AG08396 (cell line): ENCODE measurements at places on chromosomes 1 and 21.

DNA sequence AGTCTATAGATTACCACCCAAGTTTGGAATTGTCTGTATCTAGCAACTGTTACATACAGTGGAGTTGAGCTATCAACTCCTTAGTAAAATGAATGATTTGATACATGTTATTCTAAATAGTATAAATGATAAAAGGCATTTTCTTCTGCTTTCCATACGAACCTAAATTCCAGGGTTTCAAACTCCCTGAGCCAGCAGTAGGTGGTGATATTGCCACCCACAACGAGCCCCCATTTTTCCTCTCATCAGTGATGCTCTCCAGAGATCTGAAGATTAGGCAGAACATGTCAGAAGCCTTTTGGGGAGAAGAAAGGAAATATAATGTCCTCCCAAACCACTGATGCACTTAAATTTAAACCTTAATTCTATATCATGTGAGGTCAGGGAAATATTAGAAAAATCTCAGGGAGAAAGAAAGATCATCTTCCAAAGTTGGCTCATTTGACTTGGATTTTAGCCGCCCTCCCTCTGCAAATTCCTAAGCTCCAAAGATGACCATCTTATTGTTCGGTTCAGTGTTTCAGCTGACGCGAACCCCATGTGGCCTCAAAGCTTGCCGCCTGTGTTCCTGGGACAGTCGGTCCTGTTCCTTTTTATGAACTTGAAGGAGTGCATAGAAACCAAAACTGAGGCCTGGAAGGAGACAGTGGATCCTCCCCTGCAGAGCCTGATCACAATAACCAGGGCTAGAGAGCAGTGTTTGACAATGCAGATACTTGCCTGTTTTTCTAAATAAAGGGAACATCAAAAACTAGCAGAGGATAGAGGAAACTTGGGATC, 2.3 kb downstream of the EVA1C start:
- DNase-seq: peak; percentile 39

- DNase-seq: no peak
Observed at GRCh38 chr1:117562581-117563491, 43.0 kb upstream of the TENT5C start.

DNA sequence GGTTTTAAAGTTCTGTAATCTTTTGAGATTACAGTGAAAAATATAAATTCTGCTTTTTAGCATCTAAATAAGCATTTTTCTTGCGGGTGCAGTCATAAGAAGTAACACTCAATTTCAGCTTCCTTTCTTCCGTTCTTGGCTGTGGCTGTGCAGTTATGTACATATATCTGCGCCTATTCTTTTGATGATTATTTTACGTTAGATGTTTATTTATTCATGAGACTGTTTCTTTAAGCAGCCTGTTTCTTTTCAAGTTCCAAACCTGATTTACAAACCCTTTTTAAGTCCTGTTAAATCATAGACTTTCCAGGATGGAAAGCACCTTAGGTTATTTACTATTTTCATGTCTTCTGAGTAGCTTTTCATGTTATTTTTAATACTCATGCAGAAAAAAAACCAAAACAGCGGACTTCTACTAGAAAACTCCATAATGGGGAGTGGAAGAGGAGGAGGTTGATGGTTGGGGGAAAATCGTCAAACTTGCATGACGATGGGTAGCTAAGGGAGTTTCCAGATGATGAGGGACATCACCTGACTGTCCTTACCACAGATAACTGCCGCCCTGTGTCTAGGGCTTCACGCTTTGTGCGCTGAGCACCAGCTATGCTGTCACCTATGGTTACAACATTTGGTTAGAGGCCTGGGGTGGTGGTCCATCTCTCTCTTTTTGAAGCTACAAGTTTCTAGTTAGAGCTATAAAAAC, 2.6 kb downstream of the PRDM2 start:
- no peak for DNase-seq

GRCh38 chr1:116891396-116892079, 18.2 kb upstream of the PTGFRN start:
- no peak for DNase-seq

DNA sequence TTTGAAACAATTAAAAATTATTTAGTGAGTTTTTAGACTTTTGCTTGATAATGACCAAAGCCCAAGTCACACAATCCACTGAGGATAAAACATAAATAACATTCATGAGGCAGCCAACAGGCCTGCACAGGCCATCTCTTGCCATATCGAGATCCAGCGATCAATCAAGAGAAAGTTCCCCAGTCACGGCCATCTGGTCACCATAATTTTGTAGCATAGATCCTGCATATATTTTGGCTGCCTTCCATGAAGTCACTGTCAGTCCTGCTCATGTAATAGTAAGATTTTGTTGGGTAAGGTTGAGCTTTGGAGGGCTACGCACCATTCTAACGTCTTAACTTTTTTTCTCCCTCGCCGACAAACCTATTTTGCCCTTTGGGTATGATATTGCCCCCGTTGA, 17.5 kb downstream of the KPNA6 start:
- DNase-seq: no peak

GRCh38 chr21:45590246-45590725, 48.0 kb upstream of the SLC19A1 start:
- DNase-seq: peak; percentile 85

DNA sequence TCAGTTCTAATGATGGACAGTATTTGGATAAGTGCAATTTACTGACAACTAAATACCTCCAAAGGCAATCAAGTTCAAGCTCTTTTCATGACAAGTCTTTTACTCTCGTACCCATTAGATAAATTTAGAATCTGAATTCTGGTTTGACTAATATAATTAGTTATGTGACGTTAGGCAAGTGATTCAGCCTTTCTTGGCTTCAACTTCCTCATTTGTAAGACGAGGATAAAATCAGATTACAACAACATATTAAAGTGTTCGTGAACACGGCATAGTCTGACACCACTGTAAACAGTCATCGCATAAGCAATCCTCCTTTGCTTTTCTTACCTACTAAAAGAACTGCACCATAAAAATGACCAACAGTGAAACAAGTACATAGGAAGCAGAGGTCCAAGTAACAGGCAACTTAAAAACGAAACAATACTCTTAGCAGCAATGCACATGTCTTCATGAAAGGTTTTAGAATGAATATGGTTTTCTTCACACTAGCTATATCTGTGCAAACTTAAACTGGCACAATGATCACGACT, 25.7 kb downstream of the COA6 start:
- peak; percentile 21 for DNase-seq

GRCh38 chr1:93613898-93614297, 67.7 kb downstream of the BCAR3 start:
- no peak for DNase-seq

GRCh38 chr21:36918291-36918690, 48.2 kb downstream of the HLCS start:
- no peak for DNase-seq

GRCh38 chr1:19053486-19053885, 97.0 kb upstream of the IFFO2 start:
- DNase-seq: no peak

- DNase-seq: no peak
Observed at GRCh38 chr1:23339632-23340031, 4.5 kb downstream of the HNRNPR start.

- DNase-seq: no peak
Observed at GRCh38 chr1:204463125-204464060, 31.2 kb downstream of the PIK3C2B start.

DNA sequence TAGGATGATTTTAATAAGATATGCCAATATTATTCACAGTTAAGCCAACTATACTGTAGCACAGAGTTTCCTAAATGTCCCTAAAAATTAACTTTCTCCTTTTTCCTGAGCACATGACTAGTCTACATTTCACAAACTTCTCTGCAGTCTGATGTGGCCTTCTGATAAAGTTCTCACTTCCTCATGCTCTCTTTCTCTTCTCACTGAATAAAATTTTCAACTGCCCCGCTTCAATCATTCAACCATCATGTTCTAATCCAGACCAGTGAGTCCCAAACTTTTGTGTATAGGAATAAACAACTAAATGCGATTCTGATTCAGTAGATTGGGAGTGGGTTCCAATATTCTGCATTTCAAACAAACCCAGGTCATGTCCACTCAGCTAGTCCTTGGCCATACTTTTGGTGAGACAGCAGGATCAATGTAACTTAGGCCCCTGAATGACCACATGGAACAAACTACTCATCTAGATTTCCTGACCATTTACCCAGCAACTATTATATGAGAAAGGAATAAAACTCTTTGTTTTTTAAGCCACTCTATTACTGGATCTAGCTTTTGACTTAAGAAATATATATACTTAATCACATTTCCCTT, 20.1 kb downstream of the TUT4 start:
- DNase-seq: no peak
